ENCODE measurements at places on chromosomes 2 and 18.
A peak's percentile ranks its signal among the peaks of the same experiment; 100 is the strongest.

DNA sequence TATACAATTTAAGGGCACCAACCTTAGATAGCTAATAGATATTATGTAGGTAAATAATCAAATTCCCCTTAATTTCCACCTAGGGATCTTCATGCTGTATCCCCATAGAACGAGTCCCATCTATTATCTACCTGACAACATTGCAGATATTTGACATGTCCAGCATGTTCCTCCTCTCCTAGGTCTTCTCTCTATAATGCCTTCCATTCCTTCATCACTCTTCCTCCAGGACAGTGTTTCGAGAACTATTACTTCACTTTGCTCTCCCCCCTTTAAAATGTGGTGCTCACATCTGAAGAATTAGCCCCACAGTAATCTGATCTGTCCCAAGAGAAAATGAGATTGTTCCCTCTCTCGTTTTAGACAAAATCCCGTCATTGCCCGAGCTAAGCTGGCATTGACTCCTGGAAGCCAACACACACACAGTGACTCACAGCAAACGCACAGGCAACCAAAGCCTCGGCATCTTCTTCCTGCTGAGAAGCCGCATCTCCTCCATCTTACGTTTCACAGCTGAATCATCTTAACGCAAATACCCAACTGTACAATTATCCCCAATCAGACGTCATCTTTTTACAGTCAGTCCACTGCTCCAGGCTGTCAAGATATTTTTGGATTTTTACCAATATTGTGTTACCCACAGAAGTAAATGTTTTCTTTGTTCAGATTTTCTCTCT, 162.9 kb upstream of the AGAP1 start:
- no peak for DNase-seq

DNA sequence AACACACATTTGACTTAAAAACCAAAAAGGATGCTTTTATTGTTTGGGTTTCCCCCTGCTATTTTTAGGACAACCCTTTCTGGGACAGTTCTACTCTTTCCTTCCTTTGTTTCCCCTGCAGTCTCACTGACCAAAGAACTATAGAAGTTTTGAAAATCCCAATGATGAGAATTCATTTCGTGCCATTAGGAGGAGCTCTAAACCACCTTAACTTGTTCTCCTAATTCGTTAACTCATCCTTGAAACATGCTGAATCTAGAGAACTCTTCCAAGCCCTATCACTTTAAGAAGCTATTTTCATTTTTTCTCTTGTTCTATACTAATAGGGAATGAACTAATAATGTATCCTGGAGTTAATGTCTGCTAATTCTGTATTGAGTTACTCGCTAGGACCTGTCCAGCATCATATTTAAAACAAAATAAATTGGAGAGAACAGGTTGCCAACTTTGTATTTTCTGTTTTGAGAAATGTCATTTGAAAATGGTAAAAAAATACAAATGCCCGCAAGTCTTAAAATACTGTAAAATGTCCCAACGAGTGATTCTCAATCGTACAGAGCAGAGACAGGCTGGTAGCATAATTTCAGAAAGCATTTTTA, 62.9 kb downstream of the AFTPH start:
- DNase-seq, result no peak

GRCh38 chr2:191376981-191377629, 131.9 kb downstream of the MYO1B start:
- no peak for DNase-seq

DNA sequence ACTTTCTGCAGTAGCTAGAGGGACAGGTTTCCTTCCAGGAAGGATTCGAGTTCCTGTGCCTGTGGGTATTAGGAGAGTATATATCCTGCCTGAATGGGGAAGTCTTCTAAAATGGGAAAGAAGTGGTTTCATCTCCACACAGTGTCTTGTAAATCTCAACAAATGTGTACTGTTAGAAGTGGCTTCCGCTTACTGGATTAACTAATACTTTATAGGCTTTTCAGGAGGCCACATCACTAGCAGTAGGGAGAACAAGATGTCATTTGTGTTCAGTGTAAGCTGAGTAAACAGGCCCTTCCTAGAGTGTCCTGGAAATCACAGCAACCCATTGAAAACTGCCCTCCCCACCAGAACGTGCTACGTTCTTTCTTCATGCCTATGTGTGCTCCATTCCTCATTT, 12.5 kb upstream of the POLR1B start:
- DNase-seq, result no peak

DNA sequence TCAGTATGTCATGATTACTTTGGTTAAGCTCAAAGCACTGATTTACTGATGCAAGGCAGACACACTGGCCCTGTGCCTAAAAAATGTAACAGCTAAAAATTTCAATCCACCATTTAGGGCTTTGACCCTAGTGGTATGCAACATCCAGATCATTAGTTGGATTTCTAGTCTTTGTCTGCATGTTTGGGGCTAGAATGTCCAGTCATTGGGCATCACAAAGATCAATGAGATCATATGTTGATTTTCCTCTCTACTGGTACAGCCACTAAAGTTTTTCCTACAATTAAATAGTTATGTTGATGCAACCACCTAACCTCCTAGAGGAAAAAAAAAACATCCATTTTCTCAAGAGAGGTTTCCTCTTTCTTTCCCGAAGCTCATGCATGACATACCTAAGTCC, 53.4 kb upstream of the REV1 start:
- DNase-seq, result no peak

- DNase-seq, result no peak
Measured at GRCh38 chr18:76707534-76707933, 114.8 kb upstream of the ZNF236 start.

GRCh38 chr2:231900486-231900942, 25.7 kb downstream of the NPPC start:
- peak; percentile 31 for DNase-seq

GRCh38 chr2:214800180-214800579, 9.3 kb downstream of the BARD1 start:
- no peak for DNase-seq

DNA sequence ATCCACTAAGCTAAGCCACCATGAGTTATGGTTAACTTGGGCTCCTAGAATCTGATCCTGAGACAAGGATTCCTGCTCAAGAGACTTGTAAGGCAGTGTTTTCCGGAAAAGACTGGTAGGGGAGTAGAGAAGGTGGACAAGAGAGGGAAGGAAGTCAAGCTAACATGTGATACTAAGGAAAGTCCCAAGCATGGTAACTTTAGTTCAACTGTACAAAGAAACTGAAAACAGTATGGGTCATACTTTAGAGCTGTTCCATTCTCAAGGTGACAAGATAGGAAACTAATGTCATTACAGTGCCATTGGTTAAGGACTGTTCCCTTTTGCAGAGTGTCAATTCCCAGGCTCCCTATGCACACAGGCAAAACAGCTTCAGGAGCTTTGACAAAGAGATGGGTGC, 5.8 kb downstream of the MYO5B start:
- no peak for DNase-seq

- DNase-seq, result no peak
Measured at GRCh38 chr2:151096235-151096634, 165.4 kb downstream of the RBM43 start.

DNA sequence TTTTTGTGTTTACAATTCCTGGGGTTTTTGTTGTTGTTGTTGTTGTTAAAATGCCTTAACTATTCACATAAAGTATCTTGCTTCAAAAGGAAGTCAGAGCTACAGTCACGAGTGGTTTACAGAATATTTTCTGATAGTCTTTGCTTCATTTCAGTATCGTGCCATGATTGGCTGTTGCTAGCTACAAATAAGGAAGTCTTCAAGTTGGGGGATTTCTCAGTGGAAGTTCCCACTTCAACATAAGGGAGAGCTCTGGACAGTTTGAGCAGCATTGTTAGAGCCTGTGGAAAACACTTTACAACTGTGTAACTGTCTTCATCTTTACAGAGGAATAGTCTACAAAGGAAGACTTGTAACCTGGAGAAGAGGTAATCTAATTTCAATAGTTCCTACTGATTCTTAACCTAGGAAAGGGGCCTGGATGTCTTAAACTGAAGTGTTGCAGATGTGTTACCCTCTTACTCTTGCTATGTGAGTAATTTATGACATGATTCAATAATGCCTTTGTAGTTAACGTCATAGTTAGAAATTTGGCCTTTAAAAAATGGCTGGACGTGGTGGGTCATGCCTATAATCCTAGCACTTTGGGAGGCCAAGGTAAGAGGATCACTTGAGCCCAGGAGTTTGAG, 23.4 kb upstream of the TANK start:
- no peak for DNase-seq

- no peak for DNase-seq
Measured at GRCh38 chr2:238235331-238235732, 4.5 kb downstream of the HES6 start.

GRCh38 chr2:7242189-7242867, 325.1 kb downstream of the RNF144A start:
- no peak for DNase-seq

- no peak for DNase-seq
Measured at GRCh38 chr2:96493072-96493471, 12.1 kb downstream of the NEURL3 start.

DNA sequence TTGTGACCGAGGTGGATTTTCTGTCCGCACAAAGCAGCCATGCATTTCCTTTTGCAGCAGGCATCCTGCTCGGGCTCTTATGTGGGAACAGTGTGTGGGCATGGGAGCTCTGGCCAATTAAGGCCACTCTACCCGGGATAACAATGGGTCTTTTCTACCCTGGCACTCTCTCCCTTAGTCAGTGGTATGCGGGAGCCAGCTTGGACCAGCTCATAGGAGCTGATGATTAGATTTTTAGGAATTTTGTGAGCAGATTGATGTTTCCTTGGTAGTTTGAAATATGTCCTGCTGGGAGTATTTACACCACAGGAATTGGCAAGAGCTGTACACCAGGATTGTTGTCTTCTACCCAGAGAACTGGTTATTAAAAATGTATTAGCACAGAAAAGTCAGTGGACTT, 89.3 kb downstream of the SPP2 start:
- no peak for DNase-seq

DNA sequence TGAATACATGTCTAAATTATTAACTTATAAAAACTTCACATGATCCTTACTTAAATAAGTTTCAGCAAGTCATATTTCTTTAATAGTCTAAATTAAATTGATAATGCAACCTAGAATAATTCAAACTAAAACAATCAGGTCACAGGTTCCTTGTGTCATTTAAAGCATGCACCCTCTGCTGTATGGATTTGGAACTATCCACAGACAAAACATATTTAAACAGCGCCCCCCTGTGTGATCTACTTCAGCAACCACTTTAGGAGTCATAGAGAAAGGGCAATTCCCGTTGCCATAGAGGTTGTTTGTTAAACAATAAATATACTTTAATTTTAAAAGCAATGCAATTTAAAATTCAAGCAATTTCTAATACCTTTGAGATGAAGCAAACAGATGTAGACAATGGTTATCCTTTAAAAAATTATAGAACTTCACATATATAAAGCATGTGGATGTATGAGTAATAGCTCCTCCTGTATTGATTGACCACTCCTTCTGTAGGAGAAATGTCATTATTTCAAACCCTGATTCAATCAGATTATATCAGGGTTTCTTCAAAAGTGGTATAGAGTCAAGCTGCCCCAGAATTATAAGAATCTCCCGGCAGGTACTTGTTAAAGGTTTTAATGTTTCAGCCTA, 21.2 kb downstream of the GRB14 start:
- DNase-seq, result no peak

Data from activated CD8-positive, alpha-beta memory T cell treated with anti-CD3 and anti-CD28 coated beads for 1 hour (primary cell).